ENCODE measurements at places on chromosomes 2 and 18.
A peak's percentile ranks its signal among the peaks of the same experiment; 100 is the strongest.

DNA sequence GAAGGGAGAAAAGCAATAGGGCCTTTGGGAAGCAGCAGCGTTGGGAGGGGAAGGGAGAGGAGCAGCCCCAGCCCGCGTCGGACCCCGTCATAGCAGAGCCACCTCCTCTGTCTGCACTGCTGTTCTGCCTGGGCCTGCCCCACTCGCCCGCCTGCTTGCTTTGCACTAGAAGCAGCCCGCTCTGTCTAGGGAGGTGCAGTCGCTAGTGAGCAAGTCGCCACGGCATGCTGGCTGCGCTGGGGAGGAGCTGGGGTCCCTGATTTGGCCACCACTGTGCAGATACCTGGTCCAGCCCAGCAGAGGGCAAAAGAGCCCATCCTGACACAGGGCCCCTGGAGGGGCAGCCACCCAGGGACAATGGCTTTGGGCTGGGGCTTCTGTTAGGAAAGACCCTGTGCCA, 8.0 kb upstream of the TMEM214 start:
- no peak for DNase-seq

GRCh38 chr2:37767046-37767445, 95.6 kb upstream of the CDC42EP3 start:
- DNase-seq = no peak

- DNase-seq = peak; percentile 44
Observed at GRCh38 chr2:43169987-43170386, 56.4 kb downstream of the ZFP36L2 start.

- DNase-seq = no peak
Observed at GRCh38 chr2:214393796-214394195, 17.1 kb upstream of the VWC2L start.

GRCh38 chr18:23890589-23890988, 124.0 kb upstream of the TTC39C start:
- peak; percentile 55 for DNase-seq

GRCh38 chr2:59041139-59041538, 800.0 kb upstream of the FANCL start:
- no peak for DNase-seq
